ENCODE measurements at places on chromosomes 7 and 10. TPM values are rescaled to one million over a fixed set of nuclear protein-coding genes. Genes with fewer than 3 reads are reported as not detected.

The PRKAR1B gene
- total RNA-seq: 17.4 TPM

The NKX2-3 gene
- total RNA-seq: not detected

The LSM5 gene
- total RNA-seq: 41.9 TPM

The MALSU1 gene
- total RNA-seq: 71.1 TPM

The TLX1 gene
- not detected for total RNA-seq

The OLAH gene
- not detected for total RNA-seq

The RUFY2 gene
- total RNA-seq: 19.4 TPM

The NPC1L1 gene
- total RNA-seq: 0.17 TPM

The TYW1 gene
- 20.1 TPM for total RNA-seq

The SPDYE9 gene
- total RNA-seq: under 0.01 TPM

The ASIC3 gene
- 0.17 TPM for total RNA-seq

The AGAP9 gene
- total RNA-seq: 5.5 TPM

The GSDME gene
- total RNA-seq: 75.3 TPM

The FAM107B gene
- 31.6 TPM for total RNA-seq

The LOXL4 gene
- 78.2 TPM for total RNA-seq

The COG5 gene
- 43.8 TPM for total RNA-seq

The C10orf53 gene
- total RNA-seq: not detected

The MUC12 gene
- total RNA-seq: 0.87 TPM

The DNAH11 gene
- total RNA-seq: under 0.01 TPM

The CYP2C18 gene
- not detected for total RNA-seq

All from smooth muscle cell of trachea (primary cell).